ENCODE measurements at places on chromosomes 7 and 10. TPM values are rescaled to one million over a fixed set of nuclear protein-coding genes. Genes with fewer than 3 reads are reported as not detected.

PIK3AP1 gene
- 0.29 TPM for total RNA-seq

DNAJC2 gene
- 7.5 TPM for total RNA-seq

KCTD7 gene
- total RNA-seq = 15.2 TPM

ASAH2B gene
- 1.4 TPM for total RNA-seq

CDNF gene
- total RNA-seq = 0.86 TPM

WNT8B gene
- total RNA-seq = not detected

RADIL gene
- 0.58 TPM for total RNA-seq

SLC16A12 gene
- 0.29 TPM for total RNA-seq

MEST gene
- total RNA-seq = 104 TPM

ACTL6B gene
- not detected for total RNA-seq

ZNF107 gene
- total RNA-seq = 0.86 TPM

VWC2 gene
- total RNA-seq = not detected

NKX2-3 gene
- not detected for total RNA-seq

PDZD7 gene
- 2.6 TPM for total RNA-seq

FAM25A gene
- total RNA-seq = not detected

LIPM gene
- not detected for total RNA-seq

SLC13A4 gene
- total RNA-seq = not detected

TLX1 gene
- not detected for total RNA-seq

ITIH2 gene
- total RNA-seq = not detected

UCMA gene
- total RNA-seq = not detected

FAM25C gene
- total RNA-seq = not detected

ARHGAP22 gene
- 27.6 TPM for total RNA-seq

FIS1 gene
- total RNA-seq = 308 TPM

SPDYE2 gene
- not detected for total RNA-seq

LIPN gene
- not detected for total RNA-seq

ZNF804B gene
- total RNA-seq = not detected

ATP6V0E2 gene
- 16.1 TPM for total RNA-seq

SPDYE1 gene
- not detected for total RNA-seq

CEP55 gene
- total RNA-seq = 66.1 TPM

ALOX5 gene
- total RNA-seq = not detected

BLNK gene
- not detected for total RNA-seq

MOSPD3 gene
- 15.3 TPM for total RNA-seq

HOXA5 gene
- total RNA-seq = 1.7 TPM

SLC12A9 gene
- total RNA-seq = 25.7 TPM

EPHB6 gene
- 25.4 TPM for total RNA-seq

TMEM176B gene
- total RNA-seq = 0.58 TPM

DDX56 gene
- total RNA-seq = 67.3 TPM

H2BK1 gene
- total RNA-seq = not detected

KRIT1 gene
- total RNA-seq = 25.2 TPM

YWHAG gene
- 41.8 TPM for total RNA-seq

LOXL4 gene
- 57.2 TPM for total RNA-seq

CPA1 gene
- not detected for total RNA-seq

ZNF467 gene
- 3.0 TPM for total RNA-seq

HUS1 gene
- total RNA-seq = 19.9 TPM

TMEM176A gene
- 1.2 TPM for total RNA-seq

C10orf143 gene
- under 0.01 TPM for total RNA-seq

SUN3 gene
- not detected for total RNA-seq

MBL2 gene
- not detected for total RNA-seq

DCLRE1A gene
- total RNA-seq = 2.6 TPM

CFAP46 gene
- total RNA-seq = 0.53 TPM

DGKI gene
- total RNA-seq = 0.89 TPM

CASP7 gene
- 36.6 TPM for total RNA-seq

ADAMTS14 gene
- 0.18 TPM for total RNA-seq

All from myometrial cell (primary cell).